Stimulated activated CD4-positive, alpha-beta T cell treated with anti-CD3 and anti-CD28 coated beads, Interleukin-1b, Interleukin-23, amount 100 ng/mL, for 24 hours (primary cell): ENCODE measurements at places on chromosomes 2 and 18.

GRCh38 chr2:223219872-223220657 is 168.1 kb downstream of the KCNE4 start:
- DNase-seq = no peak

GRCh38 chr2:39665811-39666490 is at the start of gene TMEM178A:
TSS of gene TMEM178A (plus strand) at chr2:39665917. CDS start at chr2:39665975, 58 bp downstream.
- DNase-seq = no peak

GRCh38 chr2:234495251-234496054 is 1.4 kb downstream of the ARL4C start:
- DNase-seq = no peak

- DNase-seq = no peak
These were observed 182.2 kb upstream of the CDH2 start for GRCh38 chr18:28359176-28359575.

GRCh38 chr2:200698217-200698616 is 112.4 kb downstream of the AOX1 start:
- DNase-seq = no peak
